ENCODE measurements at places on chromosomes 2 and 18.
A peak's percentile ranks its signal among the peaks of the same experiment; 100 is the strongest.

DNA sequence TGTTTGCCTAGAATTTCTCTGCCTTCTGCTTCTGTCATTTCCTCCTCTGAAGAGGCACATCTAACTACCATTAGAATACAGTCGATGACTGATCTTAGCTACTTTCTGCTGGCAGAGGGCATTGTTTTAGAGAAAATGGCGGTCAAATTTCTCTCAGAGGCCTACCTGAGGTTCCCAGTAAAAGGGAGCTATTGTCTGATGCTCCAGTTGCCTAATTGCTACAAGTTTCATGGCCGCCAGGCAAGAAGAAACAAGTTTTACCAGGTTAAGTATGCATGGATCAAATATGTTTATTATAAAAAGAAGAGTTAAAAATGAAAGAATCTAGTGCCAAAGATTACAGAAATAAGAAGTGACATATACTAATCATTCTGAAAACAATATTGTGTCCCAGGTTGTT is 416.6 kb downstream of the DSC3 start:
- no peak for DNase-seq

DNA sequence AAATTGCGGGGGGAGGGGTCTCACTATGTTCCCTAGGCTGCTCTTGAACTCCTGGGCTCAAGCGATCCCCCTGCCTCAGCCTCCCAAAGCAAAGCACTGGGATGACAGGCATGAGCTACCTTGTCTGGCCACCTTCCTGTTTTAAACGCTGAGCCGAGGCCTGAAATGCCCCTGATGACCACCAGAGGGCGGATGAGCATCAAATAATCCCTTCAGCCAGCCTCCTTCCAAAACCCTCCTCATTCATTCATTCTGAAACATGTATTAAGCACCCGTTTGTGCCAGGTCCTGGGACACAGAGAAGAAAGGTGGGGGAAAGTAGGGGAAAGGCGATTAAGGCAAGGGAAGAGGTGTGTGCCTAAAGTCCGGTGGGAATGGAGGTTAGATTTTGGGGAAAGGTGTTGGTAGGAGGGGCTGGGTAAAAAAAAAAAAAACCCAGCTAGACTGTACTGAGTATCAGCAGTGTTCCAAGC is 30.7 kb upstream of the PTMA start:
- peak; percentile 77 for DNase-seq

DNA sequence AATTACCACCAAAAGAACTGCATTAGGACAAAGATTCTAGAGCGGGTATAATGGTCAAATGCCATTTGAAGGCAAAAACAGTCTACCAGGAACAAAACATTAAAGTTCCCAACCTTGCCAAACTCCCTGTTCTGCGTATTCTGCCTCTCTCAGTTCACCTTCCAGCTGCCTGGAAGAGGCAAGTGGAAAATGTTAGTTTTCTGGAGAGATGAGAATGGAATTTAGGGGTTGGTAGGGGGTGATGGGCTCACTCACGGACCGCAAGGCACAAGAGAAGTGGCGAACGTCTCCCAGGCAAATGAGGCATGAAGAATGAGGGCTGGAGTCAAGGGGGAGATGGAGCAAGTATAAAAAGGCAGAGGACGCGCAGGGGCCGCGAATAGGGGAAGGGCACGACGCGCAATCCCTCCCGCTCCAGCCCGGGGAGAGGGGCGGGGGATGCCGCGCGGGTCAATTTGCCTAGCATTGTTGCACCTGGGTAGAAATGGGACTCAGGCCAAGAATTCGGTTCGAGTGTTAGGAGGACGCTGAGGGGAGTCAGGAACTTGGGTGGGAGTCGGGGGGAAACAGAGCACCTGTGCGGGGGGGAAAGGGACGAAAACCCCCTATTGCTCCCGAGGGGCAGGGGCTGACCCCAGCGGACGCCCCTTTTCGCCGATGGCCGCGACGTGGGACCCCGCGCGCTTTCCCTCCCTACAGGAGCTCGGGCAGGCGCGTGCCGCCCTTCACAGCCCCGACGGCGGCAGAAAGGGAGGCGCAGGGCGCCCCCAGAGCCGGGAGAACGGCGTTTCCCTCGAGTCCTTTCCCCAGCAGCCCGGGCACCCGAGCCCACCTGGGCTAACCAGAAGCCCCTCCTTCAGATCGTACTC is 573 bp downstream of the PAIP2B start:
- no peak for DNase-seq

- DNase-seq: no peak
Observed at GRCh38 chr2:8036366-8036765, 645.5 kb upstream of the ID2 start.

GRCh38 chr2:105718846-105719481 is 25.7 kb upstream of the NCK2 start:
- DNase-seq: no peak

DNA sequence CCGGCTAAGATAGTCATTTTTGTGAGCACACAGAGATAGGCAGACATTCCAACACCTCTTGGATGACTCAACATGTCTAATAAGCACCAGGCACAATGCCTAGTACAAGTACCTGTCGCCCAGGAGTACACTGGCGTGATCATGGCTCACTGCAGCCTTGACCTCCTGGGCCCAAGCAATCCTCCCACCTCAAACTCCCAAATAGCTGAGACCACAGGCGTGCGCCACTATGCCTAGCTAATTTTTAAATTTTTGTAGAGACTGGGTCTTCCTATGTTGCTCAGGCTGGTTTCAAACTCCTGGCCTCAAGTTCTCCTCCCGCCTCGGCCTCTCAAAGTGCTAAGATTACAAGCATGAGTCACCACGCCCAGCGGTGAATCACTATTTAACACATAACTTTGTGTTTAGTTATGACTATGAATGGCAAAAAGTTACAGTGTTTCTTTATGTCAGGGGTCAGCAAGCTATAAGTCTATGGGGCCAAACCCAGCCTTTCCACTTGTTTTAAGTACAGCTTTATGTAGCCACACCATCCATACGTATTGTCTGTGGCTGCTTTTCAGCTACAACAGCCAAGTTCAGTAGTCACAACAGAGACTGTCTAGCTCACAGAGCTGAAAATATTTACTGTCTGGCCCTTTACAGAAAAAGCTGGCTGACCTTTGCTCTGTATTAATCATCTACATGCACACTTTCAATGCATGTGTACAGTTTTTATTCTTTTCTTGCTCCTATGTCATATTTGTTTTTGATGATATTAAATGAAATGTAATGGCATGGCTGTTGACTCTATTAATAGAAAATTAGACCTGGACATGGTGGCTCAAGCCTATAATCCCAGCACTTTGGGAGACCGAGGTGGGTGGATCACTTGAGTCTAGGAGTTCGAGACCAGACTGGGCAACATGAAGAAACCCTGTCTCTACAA is 18.7 kb downstream of the ORC2 start:
- peak; percentile 61 for DNase-seq

- no peak for DNase-seq
Observed at GRCh38 chr18:50444539-50444938, 69.7 kb downstream of the SKA1 start.

- no peak for DNase-seq
Observed at GRCh38 chr18:76618721-76619120, 123.7 kb upstream of the ZNF516 start.

GRCh38 chr2:99139003-99139402 is 2.5 kb upstream of the C2orf15 start:
- no peak for DNase-seq

GRCh38 chr2:30476636-30477035 is 29.6 kb downstream of the LCLAT1 start:
- no peak for DNase-seq

DNA sequence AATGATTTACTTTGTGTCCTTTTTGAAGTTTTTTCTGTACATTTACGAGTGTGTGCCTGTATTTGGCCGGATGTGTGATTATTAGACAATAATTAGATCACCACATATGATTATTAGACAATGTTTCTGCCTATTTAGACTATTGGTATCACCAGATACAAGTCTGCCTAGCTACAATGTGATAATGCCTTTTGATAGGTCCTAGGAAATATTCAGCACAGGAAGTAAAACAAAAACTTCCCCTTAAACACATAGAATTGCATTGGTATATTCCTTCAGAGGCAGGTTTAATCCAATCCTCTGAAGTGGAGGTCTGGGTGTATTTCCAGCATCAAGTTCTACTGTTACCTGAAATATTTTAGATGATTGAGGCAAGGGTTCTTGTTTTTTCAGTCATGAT is 275.1 kb downstream of the TGIF1 start:
- DNase-seq: no peak

- no peak for DNase-seq
Observed at GRCh38 chr2:145256551-145256950, 736.6 kb upstream of the ZEB2 start.

DNA sequence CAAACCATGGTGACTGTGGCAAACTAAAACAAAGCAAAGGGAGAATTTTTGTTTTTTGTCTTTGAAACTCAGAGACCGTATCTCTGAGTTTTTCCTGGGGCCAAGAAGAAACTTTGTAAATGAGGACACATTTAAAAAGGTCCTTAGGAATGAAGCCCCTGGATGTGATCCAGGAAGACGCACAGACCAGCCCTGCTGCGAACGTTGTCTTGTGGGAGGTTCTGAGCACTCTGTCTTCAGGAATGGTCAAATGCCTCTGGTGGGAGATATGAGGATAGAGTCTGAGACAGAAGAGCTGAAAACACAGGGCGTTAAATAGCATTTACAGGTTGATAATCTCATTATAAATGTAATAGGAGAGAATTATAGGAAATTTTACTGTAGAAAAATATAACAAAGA is 893.5 kb upstream of the KLHL29 start:
- no peak for DNase-seq

DNA sequence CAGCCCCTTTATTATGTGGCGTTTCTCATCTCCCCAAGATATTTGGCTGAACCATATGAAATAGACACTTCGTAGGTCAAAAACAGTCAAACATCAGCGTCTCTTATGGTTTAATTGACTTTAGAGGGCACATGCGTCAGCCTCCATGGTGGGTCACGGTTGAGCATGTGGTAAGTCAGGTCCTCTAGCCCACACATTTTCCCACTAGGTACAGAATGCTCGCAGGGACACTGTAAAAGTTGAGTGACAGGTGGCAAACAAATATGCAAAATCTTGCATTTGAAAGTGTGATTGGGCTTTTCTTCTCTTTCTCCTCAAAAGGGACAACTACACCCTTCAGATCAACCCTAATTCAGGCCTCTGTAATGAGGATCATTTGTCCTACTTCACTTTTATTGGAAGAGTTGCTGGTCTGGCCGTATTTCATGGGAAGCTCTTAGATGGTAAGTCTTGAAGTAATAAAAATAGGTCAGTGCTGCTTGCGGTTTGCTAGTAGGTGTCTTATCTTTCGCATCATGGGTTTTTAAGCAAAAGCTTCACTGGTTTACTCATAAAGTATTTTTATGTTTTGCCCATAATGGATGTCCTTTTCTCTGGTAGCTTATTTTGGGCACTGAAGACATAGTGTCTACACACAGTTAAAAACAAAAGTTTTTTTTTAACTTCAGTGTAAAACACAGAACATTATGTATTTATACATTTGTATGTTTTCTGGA is 261.3 kb downstream of the ALPK2 start:
- DNase-seq: no peak

DNA sequence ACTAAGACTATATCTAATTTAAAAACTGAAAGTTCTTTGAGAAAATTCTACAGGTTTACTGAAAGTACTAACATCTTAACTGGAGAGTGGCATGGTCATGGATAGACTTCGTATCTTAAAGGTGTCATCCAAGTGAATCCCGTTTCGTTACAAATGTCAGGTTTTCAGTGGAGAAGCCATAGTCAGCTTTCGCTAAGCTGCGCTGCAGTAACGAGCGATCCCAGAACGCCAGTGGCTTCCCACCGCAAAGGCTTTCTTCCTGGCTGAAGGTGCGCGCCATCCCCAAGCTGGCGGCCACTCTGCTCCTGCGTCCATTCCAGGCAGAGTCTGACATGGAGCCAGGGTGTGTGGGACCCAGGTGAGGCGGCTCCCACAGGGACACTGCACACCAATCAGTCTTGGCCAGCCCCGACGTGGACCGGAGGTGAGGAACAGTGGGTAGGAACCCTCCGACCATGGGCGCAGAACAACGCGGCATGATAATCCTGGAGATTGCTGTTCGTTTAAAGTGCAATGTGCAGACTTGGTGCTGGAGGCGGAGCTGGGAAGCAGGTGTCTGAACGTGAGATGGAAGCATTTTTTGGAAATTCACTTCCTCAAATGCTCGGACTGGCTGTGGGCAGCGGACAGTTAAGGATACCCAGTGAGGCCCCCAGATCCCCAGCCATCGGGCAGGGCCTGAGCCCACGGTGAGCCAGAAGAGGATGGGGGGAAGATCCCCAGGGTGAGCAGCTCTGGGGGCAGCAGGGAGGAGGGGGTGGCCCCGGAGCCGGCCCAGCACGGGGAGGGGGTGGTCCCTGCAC is 27.8 kb upstream of the KCNG2 start:
- DNase-seq: no peak

- DNase-seq: no peak
Observed at GRCh38 chr2:195666113-195666712, 9.2 kb downstream of the SLC39A10 start.

DNA sequence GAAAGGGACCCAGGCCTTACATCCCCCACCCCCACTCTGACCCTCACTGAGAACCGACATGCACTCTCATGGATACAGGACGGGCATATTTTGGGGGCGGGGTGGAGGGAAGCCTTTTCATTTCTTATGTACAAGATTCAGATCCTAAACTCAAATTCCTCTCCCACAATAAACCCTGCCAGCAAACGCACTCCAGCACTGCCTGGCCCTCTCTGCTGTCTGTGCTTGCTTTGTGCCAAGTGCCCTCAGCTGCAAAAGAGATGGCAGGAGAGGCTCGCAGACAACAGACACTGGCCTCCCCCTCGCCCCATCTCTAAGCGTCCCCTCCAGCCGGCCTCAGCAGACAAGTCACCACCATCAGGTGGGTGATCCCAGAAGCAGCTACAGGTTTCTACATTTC is 42.4 kb downstream of the FAM168B start:
- DNase-seq: no peak

GRCh38 chr2:212995920-212996319 is 155.5 kb downstream of the IKZF2 start:
- peak; percentile 17 for DNase-seq

- DNase-seq: no peak
Observed at GRCh38 chr2:157849591-157849990, 26.5 kb downstream of the ACVR1 start.

DNA sequence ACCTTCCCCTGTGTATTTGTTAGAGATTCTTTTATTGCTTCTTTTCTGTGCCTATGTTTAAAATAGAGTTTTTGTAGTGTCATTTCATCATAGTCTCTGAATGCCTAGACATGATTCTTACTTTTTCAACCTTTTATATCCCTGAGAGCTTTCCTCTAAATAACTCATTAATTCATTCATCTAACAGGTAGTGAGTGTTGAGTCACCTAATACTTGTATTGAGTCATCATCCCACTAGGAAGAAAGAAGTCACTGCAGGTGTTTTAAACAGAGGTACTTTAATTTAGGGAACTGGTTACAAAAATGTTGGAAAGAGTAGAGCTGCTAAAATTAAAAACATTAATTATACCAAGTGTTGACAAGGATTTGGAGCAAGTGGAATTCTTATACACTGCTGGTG is 18.5 kb upstream of the NMS start:
- no peak for DNase-seq

- DNase-seq: no peak
Observed at GRCh38 chr2:86319700-86320580, 17.5 kb downstream of the REEP1 start.

Measured in amniotic stem cell (primary cell).